Stimulated activated CD4-positive, alpha-beta T cell treated with anti-CD3 and anti-CD28 coated beads, Interleukin-2, amount 100 ng/mL, for 24 hours (primary cell): ENCODE measurements at places on chromosomes 11 and 22.

GRCh38 chr11:396948-397548 lies 3.0 kb downstream of the PKP3 start:
- DNase-seq = no peak

DNA sequence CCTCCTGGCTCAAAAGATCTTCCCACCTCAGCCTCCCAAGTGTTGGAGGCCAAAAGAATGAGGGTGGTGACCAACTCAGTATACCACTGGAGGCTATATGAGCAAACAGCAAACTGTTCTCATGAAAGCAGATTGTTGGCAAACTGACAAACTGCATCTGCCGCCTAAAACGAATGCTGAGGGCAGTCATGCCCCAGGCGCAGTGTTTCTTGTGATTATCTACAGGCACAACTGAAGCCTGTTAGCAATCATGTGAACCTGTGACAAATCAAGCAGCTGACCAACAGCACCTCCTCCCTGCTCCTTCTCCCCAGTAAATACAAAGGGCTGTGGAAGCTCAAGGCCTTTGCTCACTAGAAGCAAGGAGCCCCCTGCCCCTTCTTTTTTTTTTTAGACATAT lies 47.8 kb downstream of the BTBD10 start:
- no peak for DNase-seq

DNA sequence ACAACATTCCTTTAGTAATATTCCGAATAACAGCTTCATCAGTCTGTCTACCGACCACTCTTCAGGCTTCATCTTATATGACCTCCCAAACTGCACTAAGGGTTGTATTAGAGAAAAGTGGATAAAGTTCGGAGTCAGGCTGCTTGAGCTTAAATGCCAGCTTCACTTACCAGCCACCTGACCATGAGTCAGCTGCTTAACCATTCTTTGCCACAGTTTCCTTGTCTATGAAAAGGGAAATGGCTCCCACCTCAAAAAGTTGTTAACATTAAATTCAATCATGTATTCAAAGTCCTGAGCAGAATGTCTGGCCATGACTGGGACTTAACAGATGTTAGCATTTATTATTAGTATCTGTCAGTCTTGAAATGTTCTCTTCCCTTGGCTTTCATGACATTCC lies 20.9 kb downstream of the LIMK2 start:
- no peak for DNase-seq

- no peak for DNase-seq
Observed at GRCh38 chr11:9052316-9052715, 39.1 kb downstream of the SCUBE2 start.

GRCh38 chr11:88697139-88697538 lies 359.6 kb upstream of the CTSC start:
- DNase-seq = no peak

GRCh38 chr11:94828088-94828487 lies 59.9 kb downstream of the AMOTL1 start:
- no peak for DNase-seq

GRCh38 chr11:67266449-67267187 lies at the start of gene GRK2:
TSS of gene GRK2 (plus strand) at chr11:67266473. CDS start at chr11:67266700, 227 bp downstream.
- DNase-seq = no peak

GRCh38 chr11:67264877-67265632 lies 1.2 kb upstream of the GRK2 start:
- DNase-seq = no peak

DNA sequence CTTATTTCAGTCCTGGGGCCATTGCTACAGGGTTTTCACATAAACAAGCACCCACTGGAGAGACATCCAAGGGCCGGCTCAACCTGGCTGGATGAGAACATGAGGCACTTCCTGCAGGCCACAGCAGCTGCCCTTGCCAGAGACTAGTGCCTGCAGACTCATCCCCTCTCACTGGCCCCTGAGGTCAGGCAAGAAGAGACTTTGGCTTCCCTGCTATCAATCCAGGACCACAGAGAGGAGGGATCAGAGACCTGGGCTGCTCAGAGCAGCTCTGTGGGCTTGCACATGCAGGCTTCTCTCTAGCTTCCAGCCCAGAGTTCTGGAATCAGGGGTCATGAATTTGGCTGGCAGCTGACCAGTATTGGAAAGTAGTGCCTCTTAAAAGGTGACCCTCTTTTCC lies 79.5 kb downstream of the CABIN1 start:
- DNase-seq = no peak

DNA sequence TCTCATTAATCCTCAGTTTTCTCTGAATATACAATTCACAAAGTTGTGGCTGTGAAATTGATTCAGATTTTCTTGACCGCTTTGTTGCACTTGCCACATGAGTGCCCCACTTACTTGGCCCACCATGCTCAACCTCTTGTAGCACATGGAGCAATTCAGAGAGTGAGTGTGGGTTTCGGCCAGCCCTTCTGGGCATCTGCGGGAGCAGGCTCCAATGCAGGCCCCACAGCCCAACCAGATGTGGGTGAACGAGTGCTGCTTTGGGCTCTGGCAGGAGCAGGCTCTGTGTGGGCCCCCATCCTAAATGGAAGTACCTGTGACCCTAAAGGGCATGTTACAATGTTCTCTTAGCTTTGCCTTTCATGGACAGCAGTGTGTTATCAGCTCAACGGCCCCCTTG lies 2338.6 kb downstream of the LRRC4C start:
- no peak for DNase-seq

- no peak for DNase-seq
Observed at GRCh38 chr22:34278121-34278520, 357.8 kb upstream of the LARGE1 start.

DNA sequence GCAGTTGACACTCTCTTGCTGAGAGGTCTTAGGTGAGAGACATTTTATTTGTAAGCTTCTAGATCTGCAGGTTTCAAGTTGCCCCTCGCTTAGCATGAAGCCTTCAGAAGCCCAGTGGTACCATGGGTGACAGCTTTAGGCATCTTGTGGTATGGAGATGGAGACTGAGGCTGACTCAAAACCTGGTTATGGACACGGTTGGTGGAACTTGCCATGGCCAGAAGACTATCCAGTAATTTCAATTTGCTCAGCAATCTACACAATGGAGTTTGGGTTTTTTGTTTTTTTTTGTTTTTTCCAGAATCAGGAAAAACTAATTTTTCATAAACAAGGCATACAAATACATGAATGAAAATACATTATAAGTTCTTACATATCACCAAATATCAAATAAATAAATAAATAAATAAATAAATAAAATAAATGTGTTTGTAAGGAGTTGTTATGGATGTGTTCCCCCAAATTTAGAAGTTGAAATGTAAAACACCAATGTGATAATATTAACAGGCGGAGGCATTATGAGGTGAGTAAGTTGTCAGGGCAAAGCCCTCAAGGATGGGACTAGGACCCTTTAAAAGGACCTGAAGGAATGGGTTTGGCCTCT lies 22.6 kb downstream of the ETS1 start:
- DNase-seq = no peak

GRCh38 chr11:74844072-74844471 lies 95.4 kb downstream of the RNF169 start:
- no peak for DNase-seq

DNA sequence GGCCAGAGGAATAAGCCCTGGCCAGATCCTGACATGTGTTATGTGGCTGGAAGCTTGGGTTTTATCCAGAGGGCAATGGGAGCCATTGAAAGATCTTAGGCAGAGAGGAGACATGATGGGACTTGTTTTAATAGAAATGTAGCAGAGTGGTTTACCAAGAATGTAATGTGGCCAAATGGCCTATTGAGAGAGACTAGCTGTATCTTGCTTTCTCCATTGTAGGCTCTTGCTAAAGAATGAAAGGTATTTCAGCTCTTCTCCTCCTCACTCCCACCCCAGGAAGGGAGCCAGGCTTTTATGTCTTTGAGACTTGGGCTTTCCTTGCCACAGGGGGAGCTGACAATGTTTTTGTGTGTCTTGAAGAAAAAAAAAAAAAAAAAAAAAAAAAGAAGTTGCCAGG lies 82.3 kb downstream of the TRIM29 start:
- DNase-seq = no peak

GRCh38 chr11:106409671-106410070 lies 332.2 kb downstream of the AASDHPPT start:
- no peak for DNase-seq

DNA sequence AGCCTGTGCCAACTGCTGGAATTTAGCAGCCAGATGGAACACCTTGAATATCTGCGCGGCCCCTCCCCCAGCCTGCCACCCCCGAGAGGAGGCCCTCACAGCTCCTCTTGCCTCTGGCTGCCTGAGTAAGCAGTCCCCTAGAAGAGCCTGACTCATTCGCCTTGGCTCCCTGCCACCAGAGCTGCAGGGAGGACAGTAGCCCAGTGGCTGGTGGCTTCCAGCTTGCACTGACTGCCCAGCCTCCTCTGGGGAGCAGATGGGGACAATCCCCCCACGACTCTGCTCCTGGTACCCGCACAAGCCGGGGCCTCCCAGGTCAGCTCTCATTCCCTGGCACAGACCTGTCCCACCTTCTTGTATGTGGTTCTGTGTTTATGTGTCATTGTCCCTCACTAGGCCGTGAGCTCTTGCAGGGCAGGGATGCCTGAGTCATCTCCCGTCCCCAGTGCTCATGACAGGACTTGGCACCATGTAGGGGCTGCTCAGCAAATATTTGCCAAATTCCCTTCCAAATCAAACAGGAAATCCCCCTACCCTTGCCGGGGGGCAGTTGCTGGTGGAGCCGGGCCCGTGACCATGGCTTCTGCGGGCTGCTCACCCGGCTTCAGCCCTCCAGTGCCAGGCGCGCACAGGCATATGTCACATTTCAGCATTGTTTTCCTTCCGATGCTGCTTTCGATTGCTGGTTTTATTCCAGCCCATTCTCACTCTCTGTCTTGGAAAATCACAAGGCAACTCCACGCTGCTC lies 43.6 kb downstream of the CACNG2 start:
- peak; percentile 33 for DNase-seq

- no peak for DNase-seq
Observed at GRCh38 chr11:129458756-129459535, 83.3 kb downstream of the BARX2 start.

DNA sequence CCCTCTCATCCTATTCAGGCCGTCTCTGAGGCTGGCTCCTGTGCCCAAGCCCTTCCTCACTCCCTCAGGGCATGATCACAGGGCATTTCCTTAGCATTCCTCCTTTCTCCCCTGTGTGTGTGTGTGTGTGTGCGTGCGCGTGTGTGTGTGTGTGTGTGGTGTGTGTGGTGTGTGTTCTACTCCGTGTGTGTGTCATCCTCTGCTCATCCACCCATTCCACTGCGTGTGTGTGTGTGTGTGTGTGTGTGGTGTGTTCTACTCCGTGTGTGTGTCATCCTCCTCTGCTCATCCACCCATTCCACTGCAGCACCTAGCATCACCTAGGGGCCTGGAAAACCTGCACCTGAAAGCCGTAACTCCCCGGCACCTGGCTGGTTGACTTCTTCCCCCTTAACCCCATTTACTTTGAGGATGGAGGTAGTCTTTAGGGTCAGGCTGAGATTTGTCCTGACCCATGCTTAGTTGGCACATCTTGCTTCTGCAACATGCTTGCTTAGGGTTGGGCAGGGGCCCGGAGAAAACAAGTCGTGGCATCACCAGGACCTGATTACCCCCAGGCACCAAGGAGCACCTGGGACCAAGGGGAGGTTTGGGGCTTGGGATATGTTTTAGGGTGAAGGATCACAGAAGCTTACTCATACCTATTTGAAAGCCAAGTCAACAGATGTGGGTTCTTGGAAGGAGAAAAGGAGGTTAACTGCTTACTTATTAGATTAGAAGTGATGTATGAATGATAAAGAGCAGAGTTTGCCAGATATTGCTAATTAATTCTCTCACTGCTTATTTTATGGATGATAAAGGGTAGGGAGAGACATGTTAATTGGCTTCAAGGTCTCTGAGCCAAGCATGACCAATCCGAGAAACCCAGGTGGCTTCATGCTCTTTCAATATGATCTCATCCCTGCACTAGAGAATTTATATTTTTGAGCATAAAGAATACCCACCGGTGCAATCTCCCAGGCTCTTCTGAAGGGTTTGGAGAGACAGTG lies 18.9 kb downstream of the TIMP3 start:
- DNase-seq = no peak

DNA sequence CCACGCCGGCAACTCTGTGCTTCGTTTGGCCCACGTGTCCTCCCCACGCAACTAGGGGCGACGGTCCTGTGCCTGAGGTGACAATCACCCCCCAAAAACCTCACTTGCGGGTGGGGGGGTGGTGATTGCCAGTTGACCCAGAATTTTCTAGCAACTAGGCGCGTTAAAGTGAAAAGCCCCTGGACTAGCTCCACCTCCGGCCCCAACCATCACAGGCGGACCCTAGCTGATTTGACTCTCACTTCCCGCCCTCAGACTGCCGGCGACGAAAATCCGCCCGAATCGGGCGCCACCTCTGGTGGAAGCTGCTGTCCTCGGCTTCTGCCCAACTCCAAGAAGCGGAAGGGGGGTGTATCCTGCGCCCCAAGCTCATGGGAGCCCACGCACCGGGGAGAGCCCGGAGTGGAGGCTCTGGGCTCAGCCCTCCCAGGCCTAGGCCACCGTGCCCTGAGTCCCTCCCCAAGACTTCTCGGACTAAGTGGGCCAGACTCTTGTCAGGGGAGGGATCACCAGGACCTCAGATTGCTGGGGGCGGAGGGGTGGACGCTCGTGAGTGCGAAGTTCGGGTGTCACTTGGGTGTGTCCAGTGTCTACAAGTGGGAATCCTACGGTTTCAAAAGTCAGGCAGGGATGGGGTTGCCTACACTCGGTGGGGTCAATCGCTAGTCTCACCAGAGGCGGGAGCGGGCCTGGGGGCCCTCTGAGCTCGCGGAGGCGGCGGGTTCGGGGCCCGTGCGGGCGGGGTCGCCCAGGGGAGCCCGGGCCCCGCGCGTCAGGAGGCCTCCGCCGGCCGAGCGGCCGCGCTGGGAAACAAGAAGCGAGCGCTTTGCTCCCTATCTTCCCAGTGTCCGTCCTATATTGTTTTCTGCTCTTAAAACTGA lies 12.3 kb downstream of the PAX6 start:
- no peak for DNase-seq
